Putamen (tissue), 1 donor: ENCODE measurements at places on chromosomes 3 and 15.

DNA sequence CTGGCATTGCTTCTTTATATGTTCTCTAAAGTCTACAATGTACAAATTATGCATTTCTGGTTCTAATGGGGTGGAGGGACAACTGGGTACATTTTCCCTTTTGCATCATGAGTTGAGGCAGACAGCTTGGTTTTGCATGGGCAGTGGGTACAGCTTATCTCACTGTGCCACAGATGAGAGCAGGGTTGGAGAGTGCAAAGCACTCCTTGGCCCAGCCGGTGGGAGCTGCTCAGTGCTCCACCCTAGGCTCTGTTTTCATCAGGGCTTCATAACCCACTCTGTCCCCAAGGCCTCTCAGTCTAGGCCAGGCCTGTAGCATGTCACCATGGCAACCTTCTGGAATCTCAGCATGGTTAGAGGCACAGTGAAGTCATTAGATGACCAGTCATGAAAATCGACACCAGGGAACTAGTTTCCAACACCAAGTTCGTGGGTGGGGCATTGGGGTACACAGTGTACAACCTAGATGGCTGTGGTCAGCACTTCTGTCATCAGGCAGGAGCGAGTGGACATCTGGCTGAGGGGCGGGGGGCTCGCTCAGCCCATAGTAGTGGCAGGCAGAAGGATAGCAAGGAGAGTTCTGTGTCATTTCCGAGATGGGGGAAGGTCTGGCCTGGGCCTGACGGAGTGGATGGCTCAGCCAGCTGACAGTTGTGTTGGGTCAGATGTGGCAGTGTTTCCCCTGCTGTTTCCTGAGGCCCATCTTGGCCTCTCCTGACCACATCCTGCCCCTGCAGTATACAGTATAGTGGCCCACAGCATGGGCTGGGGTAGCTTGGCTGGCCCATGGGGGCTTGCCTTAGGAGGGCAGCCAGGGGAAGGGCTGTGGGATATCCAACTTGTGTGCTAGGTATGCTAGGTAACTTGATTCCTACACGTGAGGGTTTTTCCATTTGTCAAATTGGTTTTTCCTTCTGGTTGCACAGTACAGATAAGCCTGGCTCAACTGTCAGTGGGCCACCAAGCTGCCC, 75.7 kb upstream of the PRR23C start:
- no peak for DNase-seq

GRCh38 chr3:124034016-124034843, 42.3 kb upstream of the ROPN1 start:
- no peak for DNase-seq

GRCh38 chr3:149340310-149340933, 7.0 kb upstream of the TM4SF18 start:
- peak; percentile 7 for DNase-seq

- DNase-seq: no peak
Measured at GRCh38 chr3:12143949-12144504, 14.7 kb downstream of the TIMP4 start.

GRCh38 chr3:157572559-157573270, 69.5 kb upstream of the VEPH1 start:
- DNase-seq: peak; percentile 11

DNA sequence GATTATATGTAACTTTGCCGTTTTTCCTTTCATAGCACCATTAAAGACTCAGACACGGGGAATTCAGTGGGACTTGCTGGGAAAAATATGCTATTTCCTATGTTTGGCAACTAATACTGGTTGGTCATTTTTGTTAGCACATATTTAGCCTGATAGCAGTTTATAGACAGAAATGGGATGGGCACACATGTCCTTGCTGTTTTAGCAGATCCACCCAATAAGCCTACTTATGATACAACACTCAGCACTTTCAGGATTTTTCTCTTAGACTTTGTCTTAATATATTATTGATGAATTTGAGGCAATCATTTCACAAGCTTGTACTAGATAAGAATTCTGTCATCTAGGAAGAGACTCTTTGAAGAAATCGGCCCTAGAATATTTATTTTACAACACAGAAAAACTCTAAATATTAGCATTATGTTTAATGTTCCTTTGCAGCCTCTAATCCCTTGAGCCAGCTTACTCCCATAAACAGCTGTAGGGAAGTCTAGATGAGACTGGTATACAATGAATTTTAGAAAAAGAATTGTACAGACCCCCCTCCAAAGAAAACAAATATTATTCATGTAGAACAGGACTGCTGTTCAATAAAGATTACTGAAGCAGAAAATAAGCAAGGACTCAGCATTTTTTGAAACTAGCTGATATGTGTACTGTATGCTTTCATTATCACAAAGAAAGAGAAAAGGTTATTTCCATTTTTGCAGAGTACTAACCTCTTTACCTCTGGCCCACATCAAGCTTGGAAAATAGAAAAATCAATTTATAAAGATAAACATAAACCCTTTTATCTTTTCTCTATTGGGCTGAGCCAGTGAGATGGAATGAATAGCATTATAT, 656.8 kb upstream of the SGO1 start:
- no peak for DNase-seq
